Vagina (tissue), 2 donors: ENCODE measurements at places on chromosomes 16 and 17.

- no peak for DNase-seq
Observed at GRCh38 chr16:73006026-73006425, 41.9 kb downstream of the ZFHX3 start.

DNA sequence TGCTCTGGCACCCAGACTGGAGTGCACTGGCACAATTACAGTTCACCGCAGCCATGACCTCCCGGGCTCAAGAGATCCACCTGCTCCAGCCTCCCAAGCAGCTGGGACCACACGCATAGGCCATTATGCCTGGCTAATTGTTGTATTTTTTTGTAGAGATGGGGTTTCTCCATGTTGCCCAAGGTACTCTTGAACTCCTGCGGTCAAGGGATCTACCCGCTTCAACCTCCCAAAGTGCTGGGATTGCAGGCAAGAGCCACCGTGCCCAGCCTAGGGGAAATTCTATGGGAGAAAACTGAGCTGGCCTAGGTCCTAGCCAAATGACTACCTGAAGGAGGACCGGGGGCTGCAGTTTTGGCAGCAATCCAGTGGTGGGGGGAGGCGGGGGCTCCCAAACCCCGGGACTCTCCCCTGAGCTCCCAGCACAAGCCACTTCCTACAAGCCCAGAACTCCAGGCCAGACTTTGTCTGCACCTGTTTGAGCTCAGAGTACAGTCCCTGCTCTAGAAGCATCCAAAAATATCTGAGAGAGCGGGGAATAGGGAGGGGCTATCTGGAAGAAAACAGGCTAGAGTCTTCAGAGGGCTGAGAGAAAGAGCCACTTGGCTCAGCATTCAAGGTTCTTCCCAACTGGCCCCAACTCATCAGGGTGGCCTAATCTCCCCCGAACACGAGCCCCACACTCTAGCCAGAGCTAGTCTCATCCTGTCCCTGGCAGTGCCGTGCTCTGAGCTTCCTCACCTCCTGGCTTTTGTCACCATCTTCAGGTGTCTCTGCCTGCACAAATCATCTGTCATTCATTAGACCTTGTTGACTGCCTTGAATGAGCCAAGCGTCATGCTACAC is 9.1 kb downstream of the SRL start:
- no peak for DNase-seq

DNA sequence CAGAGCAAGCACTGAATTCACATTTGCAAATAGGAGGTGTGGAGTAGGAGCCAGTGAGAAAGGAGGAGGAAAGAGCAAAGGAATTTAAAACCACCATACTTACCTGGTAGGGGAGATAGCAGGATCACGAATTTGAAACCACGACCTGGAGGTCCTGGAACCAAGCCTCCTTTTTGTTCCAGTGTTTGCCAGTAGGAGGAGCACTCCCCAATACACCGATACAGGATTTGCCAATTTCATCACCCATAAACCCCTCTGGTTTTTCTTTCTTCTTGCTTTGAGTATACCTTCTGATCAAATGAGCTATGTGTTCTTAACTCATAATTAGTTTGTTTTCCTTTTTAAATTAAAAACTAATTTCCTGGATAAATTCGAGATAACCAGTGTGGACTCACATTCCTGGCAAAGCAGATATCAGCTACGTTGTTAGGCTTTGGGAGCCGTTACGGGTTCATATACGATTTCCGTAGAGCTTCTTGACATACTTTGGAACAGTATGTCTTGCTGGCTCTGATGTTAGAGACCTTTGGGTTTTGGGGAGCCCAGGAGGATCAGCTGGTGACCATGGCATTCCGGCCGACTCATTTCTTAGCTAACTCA is 22.7 kb downstream of the BCO1 start:
- no peak for DNase-seq

- no peak for DNase-seq
Observed at GRCh38 chr16:84730406-84731106, 30.8 kb downstream of the USP10 start.

- DNase-seq, result no peak
Observed at GRCh38 chr16:68491576-68491950, 43.3 kb upstream of the SMPD3 start.

DNA sequence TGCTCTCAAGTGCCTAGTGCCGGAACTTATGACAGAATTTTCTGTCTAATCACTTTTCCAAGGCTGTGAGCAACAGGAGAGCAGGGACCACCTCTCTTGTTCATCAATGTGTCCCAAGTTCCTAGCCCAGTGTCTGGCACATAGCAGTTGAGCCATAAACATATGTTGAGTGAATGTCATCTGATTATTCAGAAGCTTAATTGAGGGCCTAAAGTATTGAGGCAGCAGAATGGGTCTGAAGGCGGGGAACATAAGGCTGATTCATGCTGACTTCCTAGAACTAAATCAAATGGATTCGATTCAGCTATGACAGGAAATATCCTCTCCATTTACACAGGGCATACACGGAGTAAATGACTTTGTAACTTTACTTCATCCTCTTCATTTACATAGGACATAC is 438.0 kb upstream of the ZFHX3 start:
- DNase-seq, result no peak

GRCh38 chr17:28526381-28526780 is 20.2 kb downstream of the FOXN1 start:
- no peak for DNase-seq

DNA sequence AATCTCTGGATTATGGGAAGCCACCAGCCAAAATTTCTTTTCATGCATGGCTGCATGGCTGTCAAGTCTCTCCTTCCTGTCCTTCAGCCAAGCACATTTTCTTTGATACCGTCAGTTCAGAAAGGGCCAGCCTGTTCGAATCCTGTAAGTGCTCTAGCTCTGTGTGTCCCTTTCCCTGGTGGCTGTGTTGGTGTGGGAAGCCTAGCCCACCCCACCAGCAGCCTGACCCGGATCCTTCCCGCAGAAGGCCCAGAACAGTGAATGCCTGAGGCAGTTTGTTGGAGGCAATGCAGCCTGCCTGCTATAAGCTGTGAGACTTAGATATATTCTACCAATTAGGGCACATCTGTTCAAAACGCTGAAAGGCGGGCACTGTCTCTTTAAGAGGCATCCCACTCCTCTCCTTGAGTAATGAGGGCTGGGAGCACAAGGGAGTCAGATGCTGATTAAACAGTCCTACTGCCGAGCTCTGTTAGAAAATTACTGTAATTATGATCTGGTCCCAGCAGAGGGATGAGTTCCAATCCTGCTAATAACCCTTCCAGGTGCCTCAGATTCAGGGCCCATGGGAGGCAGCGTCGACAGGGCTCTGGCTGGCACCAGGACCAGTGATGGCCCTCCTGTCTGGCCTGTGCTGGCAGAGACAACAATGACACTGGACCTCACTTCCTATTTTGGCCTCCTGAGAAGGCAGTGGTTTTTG is 18.4 kb downstream of the SNX11 start:
- no peak for DNase-seq

DNA sequence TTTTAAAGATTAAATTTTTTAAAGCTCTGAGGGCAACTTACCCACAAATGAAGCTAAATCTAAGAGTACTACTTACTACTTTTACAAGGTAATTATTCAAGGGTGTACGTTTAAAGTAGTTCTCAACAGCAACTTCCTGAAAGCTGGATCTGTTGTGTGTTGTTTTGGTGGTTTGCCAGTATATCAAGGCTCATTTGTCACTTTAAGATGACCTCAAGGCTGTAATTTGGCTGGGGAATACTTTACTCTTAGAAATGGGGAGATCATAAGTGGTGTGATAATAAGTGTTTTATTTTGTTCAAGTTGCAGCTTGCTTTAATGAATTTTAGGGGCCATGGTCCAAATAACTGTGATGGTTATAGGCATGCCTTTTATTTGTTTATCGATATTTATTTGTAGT is 30.4 kb downstream of the AP2B1 start:
- no peak for DNase-seq

DNA sequence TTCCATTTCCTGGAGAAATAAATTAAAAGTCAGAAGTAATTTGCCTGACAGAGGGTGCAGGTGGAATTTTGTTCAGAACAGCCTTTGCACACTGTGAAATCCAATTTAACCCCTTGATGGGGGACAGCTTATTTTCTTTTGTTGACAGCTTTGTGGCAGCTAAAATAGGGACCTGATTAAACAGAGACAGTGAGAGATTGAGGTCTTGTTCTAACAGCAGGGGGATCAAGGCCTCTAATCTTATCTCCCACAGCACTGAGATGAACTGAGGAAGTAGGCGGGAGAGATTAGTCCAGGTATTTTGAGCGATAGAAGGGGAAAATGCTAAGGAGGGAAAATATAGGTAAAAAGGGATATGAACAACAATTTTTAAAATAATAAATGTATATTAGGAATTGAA is 1491.4 kb upstream of the GOT2 start:
- DNase-seq, result no peak

- no peak for DNase-seq
Observed at GRCh38 chr17:41567317-41567716, 4.5 kb downstream of the KRT9 start.

DNA sequence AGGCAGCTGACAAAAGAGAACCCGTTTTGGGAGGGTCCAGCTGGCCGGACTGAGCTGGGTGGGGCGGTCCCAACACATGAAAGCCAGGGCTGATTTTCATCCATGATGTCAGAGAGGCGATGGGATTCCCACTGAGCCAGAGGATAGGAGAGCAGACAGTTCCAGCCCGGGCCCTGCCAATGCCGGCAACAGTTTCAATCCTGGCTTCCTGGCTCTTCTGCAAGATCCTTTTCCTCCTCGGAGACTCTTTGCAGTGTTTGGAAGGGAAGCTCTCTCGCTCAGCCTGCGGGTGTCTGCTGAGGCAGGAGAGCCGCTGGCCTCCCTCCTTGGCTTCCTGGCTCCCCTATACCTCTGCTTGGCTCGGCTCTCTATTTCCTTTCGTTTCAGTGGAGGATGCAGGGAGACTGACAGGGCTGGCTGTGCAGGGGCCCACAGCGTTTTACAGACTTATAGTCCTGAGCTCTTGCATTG is 145.5 kb upstream of the SOX9 start:
- peak; percentile 89 for DNase-seq
